ENCODE measurements at places on chromosomes 2 and 18. TPM values are rescaled to one million over a fixed set of nuclear protein-coding genes. Genes with fewer than 3 reads are reported as not detected.

Gene ANKRD30BL
- not detected for total RNA-seq

Gene ASXL3
- total RNA-seq, result 6.7 TPM

Gene TMEM198
- total RNA-seq, result 2.5 TPM

Gene SLC9A2
- total RNA-seq, result 0.25 TPM

Gene PRSS56
- total RNA-seq, result not detected

Gene ACAA2
- total RNA-seq, result 287 TPM

Gene LYPD1
- total RNA-seq, result not detected

Gene NEDD4L
- 45.8 TPM for total RNA-seq

Gene CNTNAP5
- not detected for total RNA-seq

Measured in left ventricle myocardium inferior (tissue), 1 donor.